IgD-negative memory B cell (primary cell): ENCODE measurements at places on chromosomes 3 and 15. TPM values are rescaled to one million over a fixed set of nuclear protein-coding genes. Genes with fewer than 3 reads are reported as not detected.

The FBXL22 gene
- 0.73 TPM for polyA plus RNA-seq

The CFAP92 gene
- polyA plus RNA-seq: not detected

The RASL12 gene
- polyA plus RNA-seq: not detected

The CLEC3B gene
- polyA plus RNA-seq: not detected

The PLA1A gene
- polyA plus RNA-seq: not detected

The CHRM5 gene
- polyA plus RNA-seq: not detected

The REC114 gene
- not detected for polyA plus RNA-seq

The STRA6 gene
- polyA plus RNA-seq: not detected

The GOLGA8Q gene
- polyA plus RNA-seq: 0.23 TPM

The NAA80 gene
- 20.5 TPM for polyA plus RNA-seq

The FSD2 gene
- polyA plus RNA-seq: 0.09 TPM

The MED12L gene
- polyA plus RNA-seq: 0.05 TPM

The IMP3 gene
- 249 TPM for polyA plus RNA-seq

The LYZL4 gene
- polyA plus RNA-seq: not detected

The PCOLCE2 gene
- not detected for polyA plus RNA-seq

The OIP5 gene
- polyA plus RNA-seq: 0.68 TPM

The IRAK2 gene
- polyA plus RNA-seq: 8.4 TPM

The TLE3 gene
- polyA plus RNA-seq: 88.7 TPM
